Tibial artery (tissue), 4 donors: ENCODE measurements at places on chromosomes 6 and 20.

GRCh38 chr6:148513145-148514071 is 170.8 kb downstream of the SASH1 start:
- DNase-seq, result no peak

GRCh38 chr6:53412751-53413150 is 64.0 kb upstream of the ELOVL5 start:
- no peak for DNase-seq

- DNase-seq, result no peak
Measured at GRCh38 chr6:111185954-111186353, 98.7 kb downstream of the SLC16A10 start.

DNA sequence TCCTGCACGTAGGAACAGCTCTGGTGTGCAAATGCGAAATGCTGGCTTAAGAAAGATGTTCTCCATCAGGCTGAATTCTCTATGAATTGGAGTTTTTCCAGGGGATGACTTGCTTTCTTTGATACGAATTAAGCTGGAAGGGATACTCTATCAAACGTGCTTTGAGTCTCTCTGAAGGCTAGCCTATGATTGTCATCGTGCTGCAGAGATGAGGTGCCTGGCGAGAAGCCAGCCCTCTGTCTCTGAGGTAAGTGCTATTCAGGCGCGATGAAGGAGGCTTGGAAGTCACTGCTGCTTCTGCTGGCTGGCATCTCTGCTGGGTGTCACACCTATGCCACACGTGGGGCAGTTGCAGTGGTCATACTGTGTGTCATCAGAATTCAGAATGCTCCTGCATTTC is 223.7 kb downstream of the TAF4 start:
- DNase-seq, result no peak

DNA sequence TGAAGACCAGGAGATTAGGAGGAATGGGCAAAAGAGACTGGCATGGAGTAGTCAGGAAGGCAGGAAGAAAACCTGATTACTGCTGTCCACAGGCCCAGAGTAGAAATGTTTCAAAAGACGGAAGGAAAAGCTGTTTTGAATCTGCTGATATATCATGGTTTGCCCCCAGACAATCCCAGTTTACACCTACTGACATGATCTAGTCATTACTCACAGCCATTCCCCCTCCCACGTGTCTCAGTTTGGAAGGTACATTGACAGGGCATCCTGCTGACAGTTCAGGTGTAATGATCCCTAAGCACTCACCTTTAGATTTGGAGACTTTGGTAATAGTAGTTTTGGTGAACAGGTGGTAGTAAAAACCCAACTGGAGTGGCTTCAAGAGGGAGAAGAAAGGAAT is 9.8 kb upstream of the TXNDC5 start:
- DNase-seq, result no peak

DNA sequence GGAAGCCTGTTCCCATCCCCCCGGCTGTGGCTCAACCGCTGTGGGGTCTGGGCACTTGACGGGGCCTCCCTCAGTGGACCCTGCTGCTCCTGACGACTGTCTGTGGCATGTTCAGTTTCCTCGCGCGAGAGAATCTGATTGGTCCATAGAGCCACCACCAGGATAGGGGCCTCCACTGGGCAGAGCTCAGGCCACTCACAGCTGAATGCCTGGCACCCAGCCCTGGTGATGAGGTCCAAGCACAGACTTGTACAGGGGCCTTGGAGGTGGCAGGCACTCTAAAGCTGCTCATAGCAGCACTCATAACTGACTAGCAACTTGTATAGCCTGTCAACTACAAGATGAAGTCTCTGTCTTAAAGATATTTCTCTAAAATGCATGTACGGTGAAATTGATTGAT is 368.1 kb downstream of the NRN1 start:
- no peak for DNase-seq

- no peak for DNase-seq
Measured at GRCh38 chr6:9139746-9140145, 704.4 kb upstream of the SLC35B3 start.

DNA sequence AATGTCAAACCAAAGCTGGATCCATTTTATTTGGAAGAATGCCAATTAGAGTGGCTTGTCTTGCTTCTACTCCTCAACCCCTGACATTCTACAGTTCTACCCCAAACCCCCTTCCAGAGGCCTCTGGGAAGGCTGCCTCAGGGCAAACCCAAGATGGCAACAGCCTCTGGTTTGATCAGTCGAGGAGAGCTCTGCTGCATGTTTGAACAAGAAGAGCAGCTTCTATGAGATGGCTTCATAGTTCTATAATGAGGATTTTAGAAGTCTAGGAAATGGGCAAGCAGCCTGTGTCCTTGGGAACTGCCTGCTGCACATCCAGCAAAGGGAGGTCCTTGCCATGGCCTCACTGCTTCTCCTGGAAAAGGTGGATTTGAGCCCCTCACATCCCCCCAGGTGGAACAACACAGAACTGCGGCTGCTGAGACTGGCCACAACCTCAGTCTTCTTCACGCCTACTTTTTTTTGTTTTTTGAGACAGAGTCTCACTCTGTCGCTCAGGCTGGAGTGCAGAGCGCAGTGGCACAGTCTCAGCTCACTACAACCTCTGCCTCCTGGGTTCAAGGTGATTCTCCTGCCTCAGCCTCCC is 37.9 kb downstream of the ZC3H12D start:
- DNase-seq, result no peak

- no peak for DNase-seq
Measured at GRCh38 chr6:165906-166305, 126.4 kb upstream of the DUSP22 start.

GRCh38 chr6:47743744-47744143 is 38.1 kb upstream of the OPN5 start:
- no peak for DNase-seq

GRCh38 chr6:77986380-77987034 is 333.7 kb downstream of the MEI4 start:
- DNase-seq, result no peak

GRCh38 chr6:143248359-143248758 is 187.7 kb downstream of the AIG1 start:
- no peak for DNase-seq

- no peak for DNase-seq
Measured at GRCh38 chr6:139485185-139485584, 110.7 kb upstream of the CITED2 start.

GRCh38 chr20:24389686-24390085 is 79.7 kb upstream of the SYNDIG1 start:
- DNase-seq, result no peak

- DNase-seq, result no peak
Measured at GRCh38 chr6:155519176-155519738, 63.6 kb upstream of the NOX3 start.

GRCh38 chr6:158512809-158513208 is 47.1 kb upstream of the TMEM181 start:
- DNase-seq, result no peak

- DNase-seq, result peak; percentile 78
Measured at GRCh38 chr6:137811121-137811915, 55.7 kb upstream of the TNFAIP3 start.

GRCh38 chr20:51450221-51450712 is 92.3 kb downstream of the NFATC2 start:
- no peak for DNase-seq

DNA sequence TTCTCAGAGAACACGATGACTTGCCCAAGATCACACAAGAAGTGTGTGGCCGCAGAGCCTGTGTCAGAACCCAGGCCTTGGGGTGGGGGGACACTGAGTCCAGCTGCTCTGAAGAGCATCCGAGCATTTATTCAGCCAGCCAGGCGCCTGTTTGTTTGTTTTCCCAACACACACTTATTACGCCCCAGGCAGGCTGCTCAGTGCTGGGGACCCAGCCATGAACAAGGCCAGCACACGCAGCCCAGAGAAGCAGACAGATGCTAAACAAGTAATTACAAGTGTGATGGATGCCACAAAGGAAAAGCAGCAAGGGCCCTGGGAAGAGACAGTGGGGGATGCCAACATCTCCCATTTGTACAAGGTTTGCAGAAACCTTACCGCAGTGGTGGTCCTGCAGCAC is 19.4 kb upstream of the SIRPA start:
- no peak for DNase-seq

- DNase-seq, result no peak
Measured at GRCh38 chr20:33148040-33148439, 19.9 kb upstream of the BPIFA2 start.

DNA sequence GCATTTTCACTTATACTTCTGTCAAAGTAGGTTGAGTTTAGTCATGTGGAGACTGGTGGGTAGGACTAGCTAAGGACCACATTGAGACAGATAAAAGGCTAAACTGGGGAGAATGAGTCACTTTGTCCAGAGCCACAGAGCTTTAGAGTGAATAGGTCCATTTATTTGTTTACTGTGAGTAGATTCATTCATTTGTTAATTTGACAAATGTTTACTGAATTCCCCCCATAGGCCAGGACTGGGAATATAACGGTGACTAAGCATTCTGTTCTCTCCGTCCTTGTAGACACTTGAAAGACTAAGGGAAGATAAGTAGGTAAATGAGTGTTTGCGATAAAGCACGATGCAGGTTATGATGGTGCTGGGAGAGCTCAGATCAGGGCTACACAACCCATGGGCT is 699.7 kb upstream of the ID4 start:
- no peak for DNase-seq

DNA sequence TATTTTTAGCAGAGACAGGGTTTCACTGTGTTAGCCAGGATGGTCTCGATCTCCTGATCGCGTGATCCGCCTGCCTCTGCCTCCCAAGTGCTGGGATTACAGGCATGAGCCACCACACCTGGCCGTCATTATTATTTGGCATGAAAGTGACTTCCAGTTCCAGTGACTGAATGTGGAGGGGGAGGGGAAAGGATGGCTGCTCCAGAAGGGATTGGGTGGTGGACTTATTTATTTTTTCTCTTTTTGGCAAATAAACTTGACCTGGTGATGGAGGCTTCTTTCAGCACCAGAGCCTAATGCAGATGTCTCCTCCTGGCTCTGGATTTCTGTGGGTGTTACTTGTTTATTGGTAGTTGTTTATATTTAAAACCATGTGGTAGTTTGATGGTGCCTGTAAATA is 16.9 kb upstream of the SLC22A23 start:
- DNase-seq, result no peak

- no peak for DNase-seq
Measured at GRCh38 chr20:50246367-50247195, 56.0 kb downstream of the CEBPB start.

DNA sequence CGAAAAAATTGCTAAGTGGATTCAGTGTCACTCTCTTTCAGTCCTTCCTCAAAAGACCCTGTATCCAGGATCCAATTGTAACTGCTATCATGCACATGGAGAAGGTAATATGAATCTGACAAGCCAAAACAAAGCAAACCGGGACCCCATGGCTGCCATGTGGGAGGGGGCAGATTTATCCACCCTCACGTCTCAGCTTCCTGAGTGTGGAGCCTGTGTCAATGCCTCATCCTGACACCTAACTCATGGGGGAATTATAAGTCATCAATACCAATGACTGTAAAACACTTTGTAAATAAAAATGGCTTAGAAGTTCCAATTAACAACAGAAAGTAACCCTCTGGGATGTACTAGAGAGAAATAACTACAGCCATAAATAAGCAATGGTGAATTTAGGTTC is 174.1 kb upstream of the MCHR2 start:
- no peak for DNase-seq

DNA sequence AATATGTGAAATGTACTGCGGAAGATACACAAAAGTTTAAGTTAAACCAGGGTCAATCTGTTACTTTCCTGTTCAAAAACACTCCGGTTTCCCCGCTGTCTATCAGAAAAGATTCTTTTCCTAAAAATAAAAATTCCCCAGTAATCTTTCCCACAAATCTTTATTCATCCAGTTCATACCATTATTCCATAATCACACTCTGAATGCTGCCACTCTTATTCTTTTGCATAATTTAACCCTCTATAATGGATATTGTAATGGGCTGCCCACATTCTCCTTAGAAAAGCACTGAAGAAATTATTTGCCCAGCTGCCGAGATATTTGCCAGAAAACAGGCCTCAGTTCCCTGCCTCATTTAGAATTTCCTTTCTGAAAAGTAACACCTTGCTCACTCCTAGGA is 68.6 kb downstream of the EPHA7 start:
- DNase-seq, result no peak

DNA sequence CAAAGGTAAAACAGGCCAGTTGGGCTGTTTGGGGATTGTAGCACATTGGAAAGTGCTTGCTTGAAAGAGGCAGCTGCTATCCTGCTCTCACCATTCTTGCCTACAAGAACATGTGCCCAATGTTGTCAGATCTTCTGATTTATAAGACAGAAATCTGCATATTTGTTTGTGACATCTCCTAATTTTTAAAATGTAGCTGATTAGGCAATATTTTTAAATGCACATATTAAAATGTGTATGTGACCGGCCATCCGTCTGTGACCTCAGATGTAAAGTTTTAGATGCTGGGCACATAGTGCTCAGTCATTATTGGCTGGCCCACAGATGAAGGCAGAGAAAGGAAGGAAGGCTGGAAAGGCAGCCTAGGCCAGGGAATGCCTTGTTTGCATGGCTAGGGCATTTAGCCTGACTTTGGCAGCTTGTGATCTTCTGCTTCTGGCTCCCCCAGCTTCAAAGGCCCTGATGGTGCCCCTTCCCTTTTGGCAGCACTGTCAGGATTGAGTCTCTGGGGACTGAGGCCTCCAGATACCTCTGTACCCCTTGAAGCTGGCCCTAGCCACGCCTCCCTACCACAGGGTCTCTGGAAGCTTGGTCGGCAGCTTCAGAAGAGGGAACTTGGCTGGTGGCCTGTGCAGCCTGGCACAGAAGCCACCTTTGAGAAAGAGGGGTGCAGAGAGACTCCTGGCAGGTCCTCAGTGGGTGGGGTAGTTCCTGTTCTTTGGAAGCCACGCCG is 6.4 kb downstream of the SNPH start:
- DNase-seq, result no peak

DNA sequence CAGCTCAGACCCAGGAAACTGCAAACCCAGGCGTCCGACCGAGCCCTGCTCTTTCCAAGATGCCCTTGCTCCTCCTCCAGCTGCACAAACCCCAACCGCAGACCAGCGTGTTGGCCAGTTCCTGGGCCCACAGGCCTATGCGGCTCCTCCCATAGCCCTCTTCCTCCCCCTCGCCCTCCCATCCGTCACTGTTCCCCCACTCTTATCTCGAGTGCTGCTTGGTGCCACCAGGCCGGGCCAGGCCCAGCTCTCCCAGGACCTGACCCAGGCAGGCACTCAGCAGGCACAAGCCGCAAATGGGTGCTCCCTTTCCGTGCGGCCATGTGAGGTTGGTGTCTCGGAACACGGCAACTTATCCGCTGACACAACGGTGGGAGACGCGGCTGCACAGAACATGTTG is 28.6 kb downstream of the ADRM1 start:
- no peak for DNase-seq

- no peak for DNase-seq
Measured at GRCh38 chr6:30075790-30076732, 492 bp upstream of the RNF39 start.

DNA sequence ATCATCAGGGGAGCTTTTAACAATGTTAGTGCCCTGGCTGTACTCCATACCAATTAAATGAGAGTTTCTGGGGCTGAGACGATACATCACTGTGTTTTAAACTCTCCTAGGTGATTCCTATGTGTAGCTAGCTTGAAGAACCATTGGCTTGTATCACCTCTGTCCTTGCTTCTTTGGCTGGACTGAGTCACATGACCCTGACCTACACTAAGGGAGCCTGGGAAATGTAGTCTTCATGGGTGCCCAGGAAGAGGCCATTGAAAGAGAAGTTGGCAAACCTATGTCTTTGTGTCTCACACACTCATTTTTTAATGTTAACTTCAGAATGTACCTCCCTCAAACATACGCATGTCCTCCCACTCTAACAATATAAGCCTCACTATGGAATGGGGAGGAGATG is 506.6 kb downstream of the DHX35 start:
- DNase-seq, result no peak
